Heart right ventricle (tissue), 16 donors: ENCODE measurements at places on chromosomes 12 and 14.
A peak's percentile ranks its signal among the peaks of the same experiment; 100 is the strongest.

DNA sequence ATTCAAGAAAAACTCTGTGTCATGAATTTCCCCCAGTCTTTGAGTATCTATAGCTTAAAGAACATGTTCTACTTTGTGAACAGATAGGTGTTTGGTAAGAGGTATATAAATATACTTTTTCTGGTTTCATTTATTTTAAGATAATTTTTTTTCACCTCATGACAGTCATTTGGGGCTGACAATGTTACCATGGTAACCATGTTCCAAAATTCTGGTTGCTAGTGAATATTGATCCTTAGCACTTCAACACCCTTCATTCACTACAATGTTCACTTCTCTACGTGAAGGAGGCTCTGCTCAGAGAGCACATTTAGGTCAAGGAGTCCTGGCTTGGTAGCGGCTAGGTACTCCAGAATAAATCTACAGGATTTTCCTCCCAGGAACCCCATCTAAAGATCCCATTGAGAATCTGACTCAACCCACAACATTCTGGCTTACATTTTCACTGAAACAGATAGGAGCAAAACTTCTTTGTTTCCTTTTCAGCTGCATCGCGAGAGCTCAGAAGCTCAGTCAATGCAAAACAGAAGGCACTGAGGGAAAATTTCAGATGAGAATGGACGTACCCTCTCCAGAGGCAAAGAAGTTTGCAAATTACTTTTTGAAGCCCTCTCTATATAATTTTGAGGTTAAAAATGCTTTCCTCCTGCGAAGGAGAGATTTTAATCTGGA, 93.6 kb downstream of the ARF6 start:
- no peak for DNase-seq

GRCh38 chr14:88137327-88137726, 132.4 kb downstream of the GPR65 start:
- DNase-seq = no peak

DNA sequence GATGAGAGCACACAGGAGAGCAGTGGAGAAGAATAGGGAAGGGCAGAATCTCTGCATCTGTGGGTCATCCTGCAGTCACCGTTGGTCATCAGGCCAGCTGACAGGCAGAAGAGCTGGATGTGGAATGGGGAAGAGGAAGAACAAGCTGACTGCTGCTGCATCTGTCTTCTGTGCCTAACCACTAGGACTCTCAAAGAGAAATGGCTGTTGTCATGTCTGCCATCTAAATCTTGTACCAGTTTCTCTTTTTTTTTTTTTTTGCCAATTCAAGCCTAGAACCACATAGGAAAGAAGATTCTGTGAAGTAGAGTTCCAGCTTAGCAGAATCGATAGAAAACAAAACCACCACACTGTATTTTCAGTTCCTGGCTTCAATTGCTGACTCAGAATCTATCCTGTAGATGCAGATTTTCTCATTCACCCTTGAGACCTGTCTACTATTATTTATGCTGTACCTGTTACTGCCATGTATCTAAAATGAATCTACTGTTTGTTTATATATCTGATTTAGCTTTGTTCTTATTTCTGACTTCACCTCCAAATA, 421.9 kb upstream of the PRICKLE1 start:
- no peak for DNase-seq

DNA sequence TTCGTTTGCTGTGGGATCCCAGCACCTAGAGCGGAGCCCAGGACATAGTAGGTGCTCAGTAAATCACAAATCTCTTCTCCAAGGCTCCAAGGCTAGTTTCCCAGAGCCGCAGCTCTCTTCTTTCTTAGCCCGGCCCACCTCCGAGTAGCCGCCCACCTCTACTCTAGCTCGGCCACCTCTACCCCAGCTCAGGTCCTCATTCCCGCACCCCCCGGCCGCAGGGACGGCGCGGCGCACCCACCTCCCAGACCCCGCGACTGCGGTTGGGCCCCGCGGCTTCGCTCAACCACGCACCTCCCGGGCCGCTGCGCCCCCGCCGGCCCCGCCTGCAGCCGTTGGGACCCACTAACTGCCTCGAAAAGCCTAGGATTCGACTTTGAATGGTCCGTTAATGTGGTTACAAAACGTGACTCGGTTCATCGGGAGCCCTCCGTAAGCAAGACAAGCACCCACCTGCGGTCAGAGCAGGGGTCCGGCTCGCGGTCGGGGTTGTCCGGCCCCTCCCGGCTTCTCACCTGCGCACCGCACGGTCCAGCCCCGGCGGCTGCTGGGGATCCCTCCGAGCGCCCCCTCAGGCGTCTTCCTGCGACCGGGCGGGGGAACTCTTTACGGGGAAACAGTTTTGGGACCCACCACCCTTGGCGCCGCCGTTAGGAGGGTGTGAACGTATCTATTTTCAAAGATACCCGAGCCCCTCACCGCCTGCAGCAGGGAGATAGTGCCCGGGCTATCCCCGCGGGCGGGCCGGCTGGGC, at the start of gene SLC2A14:
TSS of gene SLC2A14 (minus strand) at position 350 of the 754 bp plus-strand sequence. CDS start 3,035 bp downstream, outside the sequence.
- DNase-seq = no peak

DNA sequence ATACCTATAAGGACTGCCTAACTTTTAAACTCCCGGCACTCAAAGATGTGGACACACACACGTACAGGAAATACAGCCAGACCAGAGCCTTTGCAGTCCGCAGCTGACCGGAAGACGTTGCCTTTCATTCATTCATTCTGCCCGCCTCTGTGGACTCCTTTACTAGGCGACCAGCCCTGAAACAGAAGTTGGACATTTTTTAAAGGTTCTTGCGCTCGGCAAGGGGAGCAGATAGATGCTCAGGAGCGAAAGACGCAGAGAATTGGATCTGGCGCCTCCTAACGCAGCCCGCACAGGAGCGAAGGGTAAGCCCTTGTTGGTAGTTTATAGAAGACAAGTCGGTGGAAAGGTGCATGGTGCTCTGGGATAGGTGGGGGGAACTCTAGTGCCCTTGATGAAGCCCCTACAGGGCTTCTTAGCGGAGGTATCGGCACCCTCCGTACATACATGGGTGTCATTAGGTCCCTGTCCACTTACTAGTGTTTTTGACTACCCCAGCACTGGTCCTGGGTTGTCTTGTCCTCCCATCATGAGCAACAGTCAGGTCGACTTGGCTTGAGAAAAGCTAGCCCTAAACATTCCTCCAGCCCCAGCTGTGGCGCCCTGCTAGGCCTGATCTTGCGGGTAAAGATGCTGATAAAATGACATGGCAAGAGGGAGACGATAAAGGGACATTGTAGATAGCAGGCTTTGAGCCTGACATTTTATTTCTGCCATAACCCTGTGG, at the start of gene KDM2B:
TSS of gene KDM2B (minus strand) at position 65 of the 727 bp plus-strand sequence. CDS start 112 bp downstream, outside the sequence.
- DNase-seq = no peak

DNA sequence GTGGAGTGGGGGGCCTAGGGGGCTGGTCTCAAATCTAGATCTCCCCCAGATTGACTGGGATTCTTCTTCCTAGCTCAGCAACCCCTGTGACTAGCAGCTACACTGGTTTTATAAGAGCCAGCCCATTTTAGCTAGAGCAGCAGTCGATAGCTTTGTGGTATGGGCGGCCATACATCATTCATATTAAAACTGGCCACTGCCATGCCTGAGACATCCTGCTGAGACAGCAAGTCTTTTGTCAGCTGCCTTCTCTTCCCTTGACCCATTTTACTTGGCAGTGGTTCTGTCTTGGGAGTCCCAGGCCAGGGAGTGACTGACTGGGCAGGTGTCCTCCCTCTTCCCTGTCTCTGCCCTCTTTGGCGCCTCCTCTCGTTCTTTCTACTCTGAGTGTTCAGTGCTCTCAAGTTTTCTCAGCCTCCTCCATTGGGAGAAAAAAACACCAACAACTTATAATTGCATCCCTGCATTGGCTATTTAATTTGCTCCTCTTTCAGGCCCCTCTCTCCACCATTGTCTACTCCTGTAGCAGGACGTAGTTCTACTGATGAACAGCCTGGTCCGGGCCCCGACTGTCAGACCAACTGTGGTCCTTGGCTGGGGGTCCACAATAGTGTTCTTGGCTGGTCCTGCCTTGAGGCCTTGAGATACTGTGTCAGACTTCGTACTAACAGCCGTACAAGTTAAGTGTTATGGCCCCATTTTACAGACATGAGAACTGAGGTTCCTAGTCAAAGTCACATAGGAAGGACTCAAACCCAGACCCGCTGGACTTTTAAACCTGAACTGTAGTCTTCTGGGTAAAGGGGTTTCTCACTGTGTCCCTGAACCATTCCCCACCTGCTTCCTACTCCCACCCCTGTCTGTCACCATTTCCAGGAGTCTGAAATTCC, 18.3 kb upstream of the JDP2 start:
- DNase-seq = no peak

GRCh38 chr14:77377502-77377844, 294 bp downstream of the SAMD15 start:
- no peak for DNase-seq

GRCh38 chr12:51403681-51404136, 12.5 kb upstream of the GALNT6 start:
- DNase-seq = no peak

- DNase-seq = no peak
Observed at GRCh38 chr12:65229441-65229840, 49.0 kb upstream of the MSRB3 start.

GRCh38 chr14:52014601-52015267, 25.4 kb downstream of the RTRAF start:
- DNase-seq = peak; percentile 78

GRCh38 chr12:106220536-106220935, 27.3 kb downstream of the CKAP4 start:
- no peak for DNase-seq

DNA sequence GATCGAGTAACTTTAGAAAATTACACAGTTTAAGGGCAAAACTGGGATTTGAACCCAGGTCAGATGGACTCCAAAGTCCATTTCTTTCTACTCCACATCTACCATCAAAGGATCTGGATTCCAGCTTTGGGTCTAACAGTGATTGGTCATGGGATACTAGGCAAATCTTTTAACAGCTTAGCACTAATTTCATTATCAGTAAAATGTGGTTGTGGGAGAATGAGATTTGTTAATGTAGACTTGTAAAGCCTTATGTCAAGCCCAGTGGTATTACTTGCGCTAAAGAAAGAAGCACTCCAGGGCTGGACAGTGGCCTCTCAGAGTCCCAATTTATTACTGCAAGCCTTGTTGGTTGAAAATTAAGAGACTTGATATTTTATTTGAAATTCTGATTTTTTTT, 65.2 kb upstream of the MANSC4 start:
- no peak for DNase-seq

DNA sequence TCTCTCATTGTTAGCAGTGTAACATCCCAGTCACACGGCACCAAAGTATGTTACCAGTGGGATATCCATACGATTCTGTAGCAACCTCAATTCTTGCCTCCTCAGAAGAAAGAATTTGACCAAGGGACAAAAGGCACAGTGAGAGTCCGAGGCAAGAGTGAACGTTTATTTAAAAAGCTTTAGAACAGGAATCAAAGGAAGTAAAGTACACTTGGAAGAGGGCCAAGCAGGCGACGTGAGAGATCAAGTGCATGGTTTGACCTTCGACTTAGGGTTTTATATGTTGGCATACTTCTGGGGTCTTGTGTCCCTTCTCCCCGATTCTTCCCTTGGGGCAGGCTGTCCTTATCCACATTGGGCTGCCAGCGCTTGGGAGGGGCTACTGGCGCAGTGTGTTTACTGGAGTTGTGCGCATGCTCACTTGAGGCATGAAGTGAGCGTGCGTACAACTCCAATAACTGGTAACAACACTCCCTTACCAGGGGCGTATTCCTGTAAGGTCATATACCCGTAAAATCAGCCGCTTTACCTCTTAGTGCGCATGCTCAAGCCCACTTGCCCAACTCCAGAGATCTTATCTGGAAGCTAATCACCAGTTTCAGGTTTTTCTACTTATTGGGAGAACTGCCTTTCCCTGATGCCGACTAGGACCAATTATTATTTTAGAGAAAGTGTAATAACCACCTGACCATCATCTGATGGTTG, 71.7 kb downstream of the FAR2 start:
- DNase-seq = no peak

- DNase-seq = no peak
Observed at GRCh38 chr12:65460063-65460462, 181.6 kb downstream of the MSRB3 start.

- DNase-seq = no peak
Observed at GRCh38 chr12:113582521-113583218, 111.0 kb upstream of the LHX5 start.

DNA sequence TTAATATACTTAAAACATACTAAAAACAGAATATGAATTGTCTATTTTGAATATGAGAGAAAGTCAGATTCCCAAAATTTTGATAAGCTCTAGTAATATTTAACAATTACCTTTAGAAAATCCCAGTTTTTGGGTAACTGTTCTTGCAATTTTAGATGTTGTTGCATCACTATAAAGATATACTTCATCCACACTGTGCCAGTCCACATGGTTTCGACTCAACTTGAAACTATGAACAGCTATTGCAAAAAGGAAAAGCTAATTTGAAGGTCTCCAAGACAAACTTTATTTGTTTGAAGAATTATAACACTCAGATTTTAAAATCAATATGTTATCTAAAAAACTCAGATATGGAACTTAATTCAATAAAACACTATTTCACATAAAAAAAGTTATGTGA, 59.9 kb downstream of the DDHD1 start:
- DNase-seq = no peak

DNA sequence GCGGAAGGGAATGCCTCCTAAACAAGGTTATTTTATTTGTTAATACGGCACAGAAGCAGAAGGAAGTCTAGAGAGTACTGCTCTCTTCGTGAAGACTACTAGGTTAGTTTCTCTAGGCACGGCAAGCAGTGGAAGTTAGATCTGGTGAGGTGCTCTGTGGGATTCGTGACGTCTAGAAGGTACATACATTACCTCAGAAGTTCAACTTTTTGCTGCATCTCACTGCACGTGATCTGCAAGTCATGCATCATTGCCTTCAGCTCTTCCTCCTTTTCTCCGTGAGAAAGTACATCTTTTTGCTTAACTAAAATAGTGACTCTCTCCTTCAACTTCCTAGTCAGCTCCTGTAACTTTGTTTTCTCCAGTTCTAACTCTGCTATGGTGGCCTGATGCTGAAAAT, 74.7 kb downstream of the NIN start:
- DNase-seq = no peak

GRCh38 chr12:123530668-123531067, 2.9 kb downstream of the RILPL1 start:
- DNase-seq = no peak

GRCh38 chr12:100331871-100332270, 25.0 kb upstream of the SLC17A8 start:
- no peak for DNase-seq

- DNase-seq = no peak
Observed at GRCh38 chr12:50123203-50123602, 11.2 kb downstream of the COX14 start.

- no peak for DNase-seq
Observed at GRCh38 chr14:60984196-60984595, 3.2 kb downstream of the SLC38A6 start.

DNA sequence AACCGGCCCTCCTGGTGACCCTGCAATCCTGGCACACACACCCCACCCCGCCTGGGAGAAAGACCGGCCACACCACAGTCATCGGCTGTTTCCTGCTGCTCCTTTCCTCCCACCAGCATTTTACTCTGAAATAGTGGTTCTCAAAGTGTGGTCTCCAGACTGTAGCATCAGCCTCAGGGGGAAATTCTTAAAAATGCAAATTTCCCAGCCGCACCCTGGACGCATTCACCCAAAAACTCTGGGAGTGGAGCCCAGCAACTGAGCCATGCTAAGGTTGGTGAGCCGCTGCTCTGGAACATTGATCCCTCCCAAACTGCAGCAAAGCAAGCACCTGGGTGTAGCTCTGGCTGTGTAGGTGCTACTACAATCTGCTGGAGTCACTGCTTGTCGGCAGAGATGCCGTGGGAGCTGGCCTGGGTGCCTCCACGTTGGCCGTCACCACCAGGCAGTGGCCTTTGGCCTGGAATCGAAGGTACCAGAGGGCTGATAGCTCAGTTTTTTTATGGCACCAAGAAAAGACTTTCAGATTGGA, 38.4 kb upstream of the BCL2L14 start:
- no peak for DNase-seq

- DNase-seq = no peak
Observed at GRCh38 chr12:101021442-101021841, 188.6 kb downstream of the SLC5A8 start.
